ENCODE measurements at places on chromosomes 11 and 22. TPM values are rescaled to one million over a fixed set of nuclear protein-coding genes. Genes with fewer than 3 reads are reported as not detected.

Gene NCAM1
- 76.7 TPM for total RNA-seq

Gene DUSP8
- total RNA-seq: 10.1 TPM

Gene SCGB1A1
- not detected for total RNA-seq

Gene NFAM1
- 0.07 TPM for total RNA-seq

Gene MDK
- total RNA-seq: 821 TPM

Gene KRTAP5-8
- not detected for total RNA-seq

Gene LRRC74B
- total RNA-seq: not detected

Gene KLHL35
- 9.4 TPM for total RNA-seq

Gene APOL1
- total RNA-seq: not detected

GRCh38 chr22:20776624-20777405 lies 2.9 kb downstream of the SERPIND1 start:
- H3K4me3 ChIP-seq: no peak overlapping the region
- no peak overlapping the region for H3K27ac ChIP-seq
- H3K27me3 ChIP-seq: no peaks in the 10 kb centered on the region
- H3K36me3 ChIP-seq: no peaks in the 10 kb centered on the region
- no peak for DNase-seq
- peaks cover 7% of the 10 kb centered on the region for H3K4me1 ChIP-seq

- H3K4me3 ChIP-seq: no peak overlapping the region
- no peaks in the 10 kb centered on the region for H3K36me3 ChIP-seq
- H3K27ac ChIP-seq: peak overlapping the region; percentile 89
- H3K4me1 ChIP-seq: peaks cover 10% of the 10 kb centered on the region
- no peaks in the 10 kb centered on the region for H3K27me3 ChIP-seq
Measured at GRCh38 chr11:116202922-116203321, 569.9 kb downstream of the BUD13 start.

- peaks cover 12% of the 10 kb centered on the region for H3K36me3 ChIP-seq
- DNase-seq: no peak
- H3K27me3 ChIP-seq: peaks cover 20% of the 10 kb centered on the region
- peak overlapping the region; percentile 72 for H3K4me3 ChIP-seq
- peaks cover 44% of the 10 kb centered on the region for H3K4me1 ChIP-seq
Measured at GRCh38 chr11:62605902-62606301, 4.2 kb upstream of the MTA2 start.

GRCh38 chr11:117882311-117882905 lies 6.0 kb upstream of the FXYD6 start:
- DNase-seq: no peak
- no peak overlapping the region for H3K27ac ChIP-seq
- H3K4me3 ChIP-seq: no peak overlapping the region
- H3K27me3 ChIP-seq: peaks cover 28% of the 10 kb centered on the region

GRCh38 chr11:27573024-27573423 lies 66.5 kb upstream of the LIN7C start:
- DNase-seq: no peak

DNA sequence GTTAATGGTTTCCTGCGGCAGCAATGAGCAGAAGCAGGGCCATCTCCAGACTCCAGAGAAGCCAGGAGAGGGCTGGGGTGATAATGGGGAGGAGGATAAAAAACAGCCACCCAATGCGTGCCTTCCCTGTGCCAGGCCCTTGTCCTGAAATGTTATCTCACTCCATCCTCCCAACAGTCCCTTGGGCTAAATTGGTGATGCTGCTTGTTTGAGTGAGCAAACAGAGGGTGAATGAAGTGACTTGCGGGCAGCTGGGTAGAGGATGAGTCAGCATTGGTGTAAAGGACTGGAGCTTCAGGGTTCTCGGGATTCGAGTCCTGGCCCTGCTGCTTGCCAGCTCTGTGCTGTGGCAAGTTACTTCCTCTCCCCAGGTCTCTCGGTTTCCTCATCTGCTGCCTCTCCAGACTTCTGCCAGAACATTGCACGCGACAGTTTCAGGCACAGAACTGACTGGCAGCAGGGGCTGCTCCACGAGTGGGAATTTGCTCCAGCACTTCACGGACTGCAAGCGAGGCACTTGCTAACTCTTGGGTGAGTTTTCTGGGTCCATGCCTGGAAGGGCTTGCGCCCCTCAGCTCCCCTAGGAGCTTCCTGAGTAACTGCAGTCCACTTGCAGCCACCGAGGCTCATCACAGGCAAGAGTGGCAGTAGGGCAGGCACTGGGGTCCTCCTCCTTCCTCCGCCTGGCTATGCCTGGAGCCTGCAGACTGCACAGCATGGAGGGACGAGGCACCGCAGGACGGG lies at the start of gene P2RY6:
P2RY6 (plus strand) TSS at position 403 of the 744 bp plus-strand sequence. CDS start 24,181 bp downstream, outside the sequence.
- no peaks in the 10 kb centered on the region for H3K36me3 ChIP-seq
- DNase-seq: no peak
- H3K27ac ChIP-seq: peak within 1 kb of the TSS; percentile 43
- H3K27me3 ChIP-seq: no peaks in the 10 kb centered on the region
- H3K4me3 ChIP-seq: no peak within 1 kb of the TSS

- no peak overlapping the region for H3K27ac ChIP-seq
- no peak overlapping the region for H3K4me3 ChIP-seq
- no peaks in the 10 kb centered on the region for H3K4me1 ChIP-seq
- H3K36me3 ChIP-seq: no peaks in the 10 kb centered on the region
- no peak for DNase-seq
Measured at GRCh38 chr11:4862447-4863236, 13.6 kb upstream of the OR51S1 start.

- no peaks in the 10 kb centered on the region for H3K36me3 ChIP-seq
- H3K27me3 ChIP-seq: peaks cover under 1% of the 10 kb centered on the region
- H3K27ac ChIP-seq: no peak overlapping the region
Measured at GRCh38 chr11:14054116-14055107, 91.9 kb downstream of the SPON1 start.

GRCh38 chr11:15907806-15908205 lies 448.5 kb downstream of the SOX6 start:
- no peaks in the 10 kb centered on the region for H3K27me3 ChIP-seq
- H3K4me3 ChIP-seq: no peak overlapping the region
- no peaks in the 10 kb centered on the region for H3K4me1 ChIP-seq
- H3K27ac ChIP-seq: no peak overlapping the region
- no peaks in the 10 kb centered on the region for H3K36me3 ChIP-seq

DNA sequence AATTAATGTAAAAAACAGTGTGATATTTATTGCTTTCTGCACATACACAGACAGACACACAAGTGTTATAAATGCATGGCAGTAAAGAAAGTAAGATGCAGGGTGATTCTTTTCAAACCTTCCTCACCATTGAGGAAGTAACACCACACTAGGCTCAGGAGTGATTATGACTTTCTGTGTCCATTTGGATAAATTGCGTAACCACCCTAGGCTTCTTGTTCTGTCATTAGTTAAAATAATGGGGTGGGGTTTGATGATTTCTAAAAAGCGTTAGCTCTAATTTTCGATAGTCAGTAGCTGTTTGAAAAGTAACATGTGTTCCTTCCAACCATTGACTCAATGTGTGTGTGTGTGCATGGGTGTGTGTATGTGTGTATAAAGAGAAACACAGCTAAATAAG lies 1080.2 kb downstream of the NTM start:
- H3K4me3 ChIP-seq: no peak overlapping the region
- DNase-seq: no peak
- H3K36me3 ChIP-seq: no peaks in the 10 kb centered on the region

DNA sequence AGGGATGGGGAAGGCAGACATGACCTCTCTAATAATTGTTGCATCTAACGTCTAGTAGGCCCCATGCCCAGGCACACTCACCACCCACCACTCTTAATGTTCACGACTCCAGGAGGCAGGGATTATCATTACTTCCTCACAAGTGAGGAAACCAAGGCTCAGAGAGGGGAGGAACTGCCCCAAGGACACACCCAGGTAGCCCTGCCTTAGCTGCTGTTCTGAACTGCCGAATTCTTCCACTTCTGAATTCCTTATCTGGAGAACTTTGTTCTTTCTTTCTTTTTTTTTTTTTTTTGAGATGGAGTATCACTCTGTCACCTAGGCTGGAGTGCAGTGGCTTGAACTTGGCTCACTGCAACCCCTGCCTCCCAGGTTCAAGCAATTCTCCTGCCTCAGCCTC lies 16.7 kb downstream of the SLCO2B1 start:
- H3K27ac ChIP-seq: no peak overlapping the region
- no peaks in the 10 kb centered on the region for H3K27me3 ChIP-seq
- no peak for DNase-seq
- peaks cover 5% of the 10 kb centered on the region for H3K4me1 ChIP-seq

- H3K36me3 ChIP-seq: no peaks in the 10 kb centered on the region
- H3K27me3 ChIP-seq: peaks cover 23% of the 10 kb centered on the region
- H3K27ac ChIP-seq: no peak overlapping the region
- no peak overlapping the region for H3K4me3 ChIP-seq
Measured at GRCh38 chr22:30829901-30830550, 135.4 kb downstream of the OSBP2 start.

DNA sequence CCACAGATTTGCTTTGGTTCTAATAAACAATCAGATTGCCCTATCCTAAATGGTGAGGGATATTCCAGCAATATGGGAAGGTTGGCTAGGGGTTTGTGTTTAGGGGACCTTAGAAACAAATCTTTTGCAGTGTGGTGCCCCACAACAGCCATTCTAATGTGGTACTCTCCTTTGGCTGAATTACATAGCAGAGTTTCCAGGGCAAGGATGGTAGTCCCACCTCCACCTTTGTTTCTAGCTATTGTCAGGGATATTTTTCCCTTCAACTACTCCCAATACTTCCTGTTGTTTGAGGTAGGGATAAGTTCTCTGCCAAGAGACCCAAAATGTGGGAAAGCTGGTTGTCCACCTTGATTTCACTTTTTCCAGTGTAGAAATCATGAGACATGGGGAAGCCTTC lies 494.7 kb upstream of the CHORDC1 start:
- no peak overlapping the region for H3K4me3 ChIP-seq
- no peak overlapping the region for H3K27ac ChIP-seq
- H3K4me1 ChIP-seq: peaks cover 3% of the 10 kb centered on the region

Data from neural crest cell (in vitro differentiated cells).